ENCODE measurements at places on chromosomes 5 and 9. TPM values are rescaled to one million over a fixed set of nuclear protein-coding genes. Genes with fewer than 3 reads are reported as not detected.
A peak's percentile ranks its signal among the peaks of the same experiment; 100 is the strongest.

The CA9 gene
- not detected for total RNA-seq

The CCDC192 gene
- 0.76 TPM for total RNA-seq

DNA sequence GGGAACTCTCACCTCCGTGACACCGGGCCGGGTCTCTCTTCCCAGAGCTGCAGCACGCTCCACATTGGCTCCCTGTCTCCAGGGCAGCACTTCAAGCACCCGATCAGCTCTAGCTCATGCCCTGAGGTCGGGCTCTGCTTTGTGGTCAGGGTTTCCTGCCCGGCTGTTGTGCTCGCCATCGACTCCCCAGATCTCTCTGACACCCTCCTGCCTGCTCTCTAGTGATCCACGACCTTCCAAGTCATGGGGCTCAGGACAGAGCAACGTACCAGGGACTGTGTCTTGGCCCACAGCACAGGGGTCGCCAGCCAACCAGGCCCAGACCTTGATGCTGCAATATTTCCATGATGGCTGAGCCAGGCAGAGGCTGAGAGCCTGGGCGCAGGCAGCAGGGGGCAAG, 45.1 kb downstream of the PRRT1B start:
- H3K4me3 ChIP-seq, result no peak overlapping the region
- DNase-seq, result no peak
- no peaks in the 10 kb centered on the region for H3K27me3 ChIP-seq
- peak overlapping the region; percentile 50 for H3K27ac ChIP-seq
- peaks cover 47% of the 10 kb centered on the region for H3K36me3 ChIP-seq
- peaks cover 29% of the 10 kb centered on the region for H3K4me1 ChIP-seq

DNA sequence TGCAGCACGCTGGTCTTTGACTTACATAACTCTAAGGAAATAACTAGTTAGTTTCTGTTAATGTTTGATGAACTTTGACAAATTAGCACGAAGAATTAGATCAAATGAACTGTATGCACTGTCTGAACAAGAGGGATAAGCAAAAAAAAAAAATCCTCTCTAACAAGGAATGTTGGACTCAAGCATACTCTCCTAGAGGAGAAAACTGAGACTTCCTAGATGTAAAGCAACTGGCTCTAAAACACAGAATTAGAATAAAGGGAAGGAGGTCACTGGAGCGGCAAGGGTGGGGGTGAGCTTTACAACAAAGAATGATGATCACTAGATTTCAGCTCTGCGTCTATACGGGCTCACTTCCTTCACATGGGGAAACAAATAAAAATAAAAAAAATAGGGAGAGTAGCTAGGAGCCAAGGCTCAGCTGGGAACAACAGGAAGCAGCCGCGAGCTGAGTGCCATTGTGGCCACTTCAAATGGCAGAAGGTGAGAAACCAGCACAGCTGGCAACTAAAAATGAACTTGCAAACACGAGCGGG, 48.7 kb upstream of the CEMIP2 start:
- no peak for DNase-seq
- no peak overlapping the region for H3K27ac ChIP-seq
- no peaks in the 10 kb centered on the region for H3K4me1 ChIP-seq
- no peaks in the 10 kb centered on the region for H3K36me3 ChIP-seq
- no peak overlapping the region for H3K4me3 ChIP-seq
- no peaks in the 10 kb centered on the region for H3K27me3 ChIP-seq
